ENCODE measurements at places on chromosomes 7 and 10.

DNA sequence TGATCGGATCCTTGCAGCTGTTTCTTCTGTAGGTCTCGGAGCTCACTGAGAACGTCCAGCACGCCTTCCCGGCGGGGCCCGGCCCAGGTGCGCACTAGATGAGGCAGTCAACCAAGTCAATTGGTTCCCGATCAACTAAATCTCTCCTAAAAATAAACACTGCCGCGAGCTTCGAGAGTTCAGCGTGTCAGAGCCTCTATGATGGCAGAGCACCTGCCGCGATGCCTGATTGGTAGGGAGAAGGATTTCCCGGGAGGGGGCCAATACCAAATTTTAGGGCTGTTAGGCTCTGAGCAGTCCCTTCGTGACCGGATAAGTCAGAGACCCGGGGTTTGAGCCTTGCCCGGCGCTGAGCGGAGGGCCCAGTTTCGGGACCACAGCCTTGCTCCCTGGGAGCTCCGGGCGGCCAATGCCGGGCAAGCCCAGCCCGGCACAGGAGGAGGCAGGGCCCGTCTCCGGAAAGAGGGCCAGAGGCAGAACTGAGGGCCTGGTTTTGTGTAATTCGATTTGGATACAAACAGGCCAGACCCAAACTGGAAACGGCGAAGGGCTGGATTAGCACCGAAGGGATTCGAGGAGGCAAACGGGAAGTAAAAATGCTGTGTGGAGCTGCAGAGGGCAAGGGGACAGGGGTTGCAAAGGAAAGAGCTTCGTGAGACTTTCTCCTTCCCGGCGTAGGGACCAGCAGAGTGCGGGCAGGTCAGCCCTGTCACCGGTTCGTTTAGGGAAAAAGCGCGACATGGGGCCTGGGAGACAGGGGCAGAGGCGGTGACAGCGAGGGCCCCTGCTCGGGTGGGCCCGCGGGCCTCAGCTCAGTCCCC lies 569 bp downstream of the SLC26A5 start:
- no peak for DNase-seq

DNA sequence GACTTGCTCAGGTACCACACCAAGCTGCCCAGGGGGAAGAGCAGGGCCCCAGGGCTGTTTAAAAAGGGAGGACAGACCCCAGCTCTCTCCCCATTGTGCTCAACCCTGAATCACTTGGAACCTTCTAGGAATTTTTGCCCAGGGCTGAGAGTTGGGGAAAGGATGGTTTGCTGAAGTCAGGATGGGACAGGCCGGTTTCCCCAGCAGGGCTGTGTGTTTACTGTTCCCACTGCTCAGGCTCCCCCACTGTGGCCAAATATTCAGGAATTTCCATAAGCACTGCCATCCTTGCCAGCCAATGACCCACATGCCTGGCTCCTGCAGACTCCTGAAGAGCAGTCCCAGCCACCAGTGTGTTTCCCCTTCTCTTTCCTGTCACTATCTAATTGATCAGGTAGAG lies 120.7 kb downstream of the WDFY4 start:
- DNase-seq, result no peak

DNA sequence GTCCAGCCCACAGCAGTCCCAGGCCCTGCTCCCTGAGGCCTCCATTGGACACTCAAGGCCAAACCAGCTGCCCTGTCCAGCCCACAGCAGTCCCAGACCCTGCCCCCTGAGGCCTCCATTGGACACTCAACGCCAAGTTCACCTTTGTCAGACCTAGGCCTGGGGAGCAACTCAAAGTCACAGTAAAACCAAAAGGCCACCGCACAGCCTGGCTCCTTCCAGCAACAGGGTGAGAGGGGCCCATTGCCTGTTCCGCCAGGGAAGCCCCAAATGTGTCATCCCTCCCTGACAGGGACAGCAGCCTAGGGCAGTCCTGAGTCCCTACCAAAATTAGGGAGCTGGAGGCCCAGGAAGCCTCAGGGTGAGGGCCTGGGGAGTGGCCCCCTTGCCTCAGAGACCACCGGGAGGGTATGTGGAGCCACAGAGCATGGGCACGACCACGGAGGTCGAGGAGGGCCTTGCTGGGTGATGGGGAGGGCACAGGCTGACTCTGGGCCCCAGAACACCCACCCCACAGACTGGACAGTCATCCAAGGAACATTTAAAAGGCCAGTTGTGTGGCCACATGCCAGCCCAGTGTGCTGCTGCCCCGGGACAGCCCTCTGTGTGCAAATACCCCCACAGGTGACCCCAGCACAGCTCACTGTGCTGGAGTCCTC lies 66.5 kb upstream of the PPP2R2D start:
- no peak for DNase-seq

- DNase-seq, result no peak
Measured at GRCh38 chr10:5481121-5481520, 18.2 kb downstream of the CALML5 start.

DNA sequence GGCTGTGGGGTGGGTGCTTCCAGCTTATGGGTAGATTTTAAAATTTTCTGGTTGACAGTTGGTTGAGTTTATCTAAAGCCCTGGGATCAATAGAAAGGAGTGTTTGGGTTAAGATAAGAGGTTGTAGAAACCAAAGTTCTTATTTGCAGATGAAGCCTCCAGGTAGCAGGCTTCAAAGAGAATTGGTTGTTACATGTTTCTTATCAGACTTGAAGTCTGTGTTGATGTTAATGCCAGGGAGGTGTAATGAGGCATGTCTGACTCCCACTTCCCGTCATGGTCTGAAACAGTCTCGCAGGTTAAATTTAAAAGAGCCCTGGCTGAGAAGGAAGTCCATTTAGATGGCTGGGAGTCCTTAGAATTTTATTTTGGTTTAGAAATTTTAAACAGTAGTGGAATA lies 165.2 kb upstream of the TMEM72 start:
- no peak for DNase-seq

DNA sequence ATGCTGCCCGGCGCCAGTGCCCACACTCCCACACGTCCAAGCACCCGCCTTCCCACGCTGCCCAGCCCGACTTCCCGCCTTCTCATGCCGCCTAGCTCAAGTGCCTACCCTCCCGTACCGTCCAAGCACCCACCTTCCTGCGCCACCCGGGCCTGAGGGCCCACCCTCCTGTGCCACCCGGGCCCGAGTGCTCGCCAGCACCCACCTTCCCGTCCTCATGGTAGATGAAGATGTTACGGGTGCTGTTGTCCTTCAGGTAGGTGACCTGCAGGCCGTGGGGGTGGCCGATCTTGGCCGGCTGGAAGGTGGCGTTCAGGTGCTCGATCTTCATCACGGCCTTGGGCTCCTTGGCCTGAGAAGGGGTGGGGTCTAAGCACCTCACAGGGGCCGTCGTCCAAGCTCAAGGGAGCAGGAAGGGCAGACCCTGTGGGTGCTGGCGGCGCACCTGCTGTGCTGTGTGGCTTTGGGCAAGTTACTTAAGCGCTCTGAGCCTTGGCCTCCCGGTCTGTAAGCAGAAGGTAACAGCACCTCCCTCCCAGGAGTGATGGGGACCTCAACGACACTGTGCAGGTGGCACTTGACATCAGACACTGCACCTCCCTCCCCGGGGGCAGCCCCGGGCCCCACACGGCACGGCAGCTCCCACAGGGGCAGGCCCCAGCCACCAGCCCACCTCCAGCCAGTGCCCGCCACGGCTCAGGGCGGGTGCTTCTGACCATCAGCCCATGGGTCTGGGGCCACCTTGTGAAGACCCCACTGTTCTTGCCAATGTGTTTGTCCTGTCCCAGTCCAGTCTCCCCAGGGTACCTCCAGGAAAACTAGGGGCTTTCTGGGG lies 27.8 kb downstream of the GET4 start:
- no peak for DNase-seq

- DNase-seq, result no peak
Measured at GRCh38 chr7:37445064-37445723, 3.5 kb downstream of the ELMO1 start.

GRCh38 chr10:72764151-72764550 lies 72.2 kb downstream of the MCU start:
- DNase-seq, result no peak

GRCh38 chr10:124722798-124723783 lies 21.1 kb downstream of the FAM53B start:
- no peak for DNase-seq

DNA sequence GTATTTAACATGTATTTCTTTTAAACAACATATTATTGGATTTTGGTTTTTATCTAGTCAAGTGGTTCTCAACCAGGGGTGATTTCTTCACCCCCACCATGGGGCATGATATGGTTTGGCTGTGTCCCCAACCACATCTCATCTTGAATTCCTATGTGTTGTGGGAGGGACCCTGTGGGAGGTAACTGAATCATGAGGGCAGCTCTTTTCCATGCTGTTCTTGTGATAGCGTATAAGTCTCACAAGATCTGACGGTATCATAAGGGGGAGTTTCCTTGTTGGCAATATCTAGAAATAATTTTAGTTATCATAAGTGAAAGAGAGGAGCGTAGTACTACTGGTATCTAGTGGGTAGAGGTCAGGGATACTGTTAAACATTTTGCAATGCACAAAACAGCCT lies 37.6 kb downstream of the TMEM168 start:
- no peak for DNase-seq

DNA sequence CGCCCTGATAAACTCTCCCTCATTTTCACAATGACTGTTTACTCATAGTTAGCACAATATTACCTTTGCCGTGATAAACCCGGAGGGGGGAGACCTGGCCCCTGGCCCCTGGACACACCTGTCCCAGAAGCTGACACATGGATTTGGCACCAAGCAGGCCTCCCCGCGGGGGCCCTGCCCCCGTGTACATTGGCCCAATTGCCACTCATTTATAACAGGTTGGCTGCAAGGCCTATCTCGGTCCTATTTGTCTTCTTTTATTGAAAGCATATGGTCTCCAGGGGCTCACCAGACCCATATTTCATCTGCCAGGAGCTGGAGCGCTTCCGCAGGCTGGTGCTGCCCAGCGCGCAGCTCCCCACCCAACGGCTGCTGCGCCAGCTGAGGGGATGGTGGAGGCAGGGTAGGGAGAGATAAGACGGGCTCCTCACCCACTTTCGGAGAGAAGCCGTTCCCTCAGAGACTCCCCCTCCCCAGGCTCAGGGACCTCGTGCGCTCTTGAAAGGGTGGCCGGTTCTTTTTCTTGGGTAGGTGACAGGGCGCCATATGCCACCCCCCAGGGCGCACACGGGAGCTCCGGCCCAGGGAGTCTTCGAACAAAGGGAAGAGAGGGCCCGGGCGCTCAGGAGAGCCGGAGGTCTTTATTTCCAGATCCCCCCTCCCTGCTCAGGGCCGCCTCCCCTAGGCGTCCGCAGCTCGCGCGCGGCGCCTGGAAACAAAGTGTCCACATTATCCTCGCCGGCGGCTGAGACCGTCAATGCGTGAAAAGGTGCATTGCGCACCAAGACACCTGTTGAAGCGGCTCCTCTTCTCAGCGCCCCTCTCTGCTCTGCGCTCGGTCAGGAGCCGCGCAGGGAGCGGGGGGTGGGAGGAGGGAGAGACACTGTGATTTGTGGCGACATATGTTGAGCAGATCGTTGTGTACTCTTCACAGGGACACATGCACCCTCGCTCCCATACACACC lies 4.3 kb upstream of the NEUROG3 start:
- DNase-seq, result no peak

- no peak for DNase-seq
Measured at GRCh38 chr7:77765906-77766800, 32.1 kb downstream of the TMEM60 start.

DNA sequence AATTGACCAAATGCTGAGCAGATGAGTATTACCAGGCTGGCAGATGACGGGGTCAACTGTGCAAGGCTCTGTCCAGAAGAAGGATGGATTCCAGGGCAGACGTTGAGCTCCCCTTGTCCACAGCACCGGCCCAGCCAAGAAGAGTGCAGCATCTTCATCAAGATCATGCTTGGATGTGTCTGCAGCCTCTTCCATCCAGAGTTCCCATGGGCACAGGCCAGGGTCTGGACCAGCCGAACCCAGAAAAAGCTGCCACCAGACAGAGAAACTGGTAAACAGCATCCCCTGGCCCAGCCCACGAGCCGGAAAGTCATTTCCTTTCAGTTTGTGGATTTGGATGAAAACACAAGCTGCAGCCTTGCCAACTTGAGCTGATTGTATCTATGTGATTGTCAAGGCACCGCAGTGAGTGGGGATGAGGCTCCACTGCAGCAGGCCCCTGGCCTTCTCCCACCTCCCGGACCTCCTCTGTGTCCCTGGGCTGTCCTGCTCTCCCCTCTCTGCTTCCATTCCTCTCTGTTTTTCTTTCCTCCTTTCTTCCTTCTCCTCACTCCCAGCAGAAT lies 321.8 kb downstream of the TCERG1L start:
- DNase-seq, result no peak

DNA sequence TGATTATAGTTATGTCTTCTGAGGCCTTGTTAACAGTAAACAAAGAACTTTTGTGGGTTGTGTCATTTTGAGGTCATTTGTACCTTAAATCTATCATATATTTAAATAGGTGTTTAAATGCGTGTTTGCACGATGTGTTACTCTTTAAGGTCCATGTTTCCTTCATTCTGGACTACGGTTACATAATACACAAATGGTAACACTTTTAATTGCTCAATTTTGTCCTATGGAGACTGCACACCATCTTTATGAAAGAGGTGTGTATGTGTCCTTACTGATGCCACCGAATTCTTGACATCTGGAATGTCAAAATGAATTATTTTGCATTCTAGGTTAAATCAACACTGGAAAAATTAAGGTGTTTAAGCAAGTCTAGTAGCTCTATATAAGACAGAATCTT lies 1.7 kb downstream of the PALS2 start:
- DNase-seq, result no peak

DNA sequence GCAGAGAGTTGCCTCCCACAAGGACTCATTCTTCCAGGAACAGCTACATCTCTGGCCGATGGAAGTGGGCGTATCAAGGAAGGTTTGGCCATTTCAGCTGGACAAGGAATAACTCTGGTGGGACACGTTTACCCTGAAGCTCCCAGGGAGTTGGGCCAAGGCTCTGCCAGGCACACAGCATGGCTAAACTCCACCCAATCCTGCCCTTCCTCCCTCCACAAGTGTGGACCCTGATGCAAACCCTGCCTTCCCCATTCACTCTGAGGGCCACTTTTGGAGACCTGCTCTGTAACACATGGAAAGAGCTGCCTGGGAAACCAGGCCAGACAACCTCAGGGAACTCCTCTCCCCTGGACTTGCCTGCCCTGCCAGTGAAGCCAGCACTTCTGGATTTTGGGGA lies 407.8 kb upstream of the FOXK1 start:
- no peak for DNase-seq

DNA sequence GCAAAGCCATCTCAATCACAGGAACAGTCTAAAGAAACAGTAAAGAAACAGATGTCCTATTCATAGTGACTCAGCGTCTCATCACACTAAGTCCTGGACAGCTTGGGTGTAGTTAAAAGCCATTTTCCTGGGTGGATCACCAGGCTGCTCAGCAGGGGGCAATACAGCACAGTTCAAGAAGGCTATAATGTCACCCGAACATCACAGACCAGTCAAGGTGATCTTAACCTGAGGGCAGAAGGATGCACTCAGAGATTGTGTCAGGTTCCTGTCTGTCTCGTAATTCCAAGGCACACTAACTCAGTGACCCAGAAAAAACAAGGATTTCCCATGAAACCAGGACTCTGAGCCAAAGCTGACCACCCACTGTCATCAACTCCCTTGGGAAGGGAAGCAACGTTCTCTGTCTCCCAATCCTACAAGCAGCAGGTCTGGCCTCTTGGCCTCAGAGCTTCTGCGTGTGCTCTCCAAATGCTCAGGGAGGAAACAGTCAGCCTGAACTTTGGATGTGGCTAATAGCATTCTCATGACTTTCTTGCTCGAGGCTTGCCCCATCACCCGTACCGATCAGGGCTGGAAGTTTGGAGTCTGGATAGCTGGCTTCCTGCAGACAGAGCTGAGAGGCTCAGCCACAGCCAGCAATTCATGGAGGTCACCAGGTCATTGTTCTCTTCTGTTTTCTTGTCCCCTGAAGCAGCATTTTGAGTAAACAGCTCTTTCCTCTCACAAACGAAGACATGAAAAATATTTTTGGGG lies 90.4 kb upstream of the FAM171A1 start:
- DNase-seq, result peak; percentile 41

Measured in brain pericyte (primary cell).